CD4-positive, alpha-beta T cell treated with Interleukin-1 beta for 1 hour (primary cell): ENCODE measurements at places on chromosomes 12 and 14.

DNA sequence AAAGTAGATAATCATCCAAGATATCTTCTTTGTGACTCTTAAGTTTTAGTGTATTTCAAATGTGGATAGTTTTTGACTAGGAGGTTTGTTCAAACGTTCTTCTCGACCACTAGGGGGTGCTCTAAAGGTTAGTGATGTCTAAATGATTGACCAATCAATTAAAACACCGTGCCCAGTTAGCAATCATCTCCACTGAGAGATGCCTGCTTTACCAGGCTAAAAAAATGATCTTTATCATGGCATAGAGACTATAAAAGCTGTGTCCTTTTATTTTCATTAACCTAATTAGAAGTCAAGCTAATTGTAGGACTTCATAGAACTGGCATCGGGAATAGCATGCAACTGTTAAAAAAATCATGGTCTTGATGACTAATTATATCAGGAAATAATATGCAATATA is 153.9 kb downstream of the PRKCH start:
- DNase-seq, result no peak

DNA sequence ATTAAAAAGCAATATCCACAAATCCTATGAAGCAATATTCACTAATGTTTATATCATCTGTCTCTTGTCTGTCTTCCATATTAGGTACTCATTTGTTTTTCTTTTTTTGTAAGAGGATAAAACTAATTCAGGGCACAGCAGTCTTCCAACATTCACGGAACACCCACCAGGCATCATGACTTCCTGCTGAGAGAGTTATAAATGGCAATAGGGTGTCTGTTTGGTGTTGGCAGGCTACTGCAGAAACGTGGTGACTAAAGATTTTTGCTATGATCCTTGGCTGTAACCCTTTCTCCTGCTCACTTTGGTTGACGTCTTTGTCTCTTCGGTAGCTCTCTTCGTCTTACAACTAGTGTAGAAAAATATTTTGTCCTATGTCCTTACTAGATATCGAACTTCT is 860.6 kb upstream of the MGAT4C start:
- no peak for DNase-seq

- no peak for DNase-seq
These were observed 34.2 kb downstream of the NGB start for GRCh38 chr14:77236814-77237213.

DNA sequence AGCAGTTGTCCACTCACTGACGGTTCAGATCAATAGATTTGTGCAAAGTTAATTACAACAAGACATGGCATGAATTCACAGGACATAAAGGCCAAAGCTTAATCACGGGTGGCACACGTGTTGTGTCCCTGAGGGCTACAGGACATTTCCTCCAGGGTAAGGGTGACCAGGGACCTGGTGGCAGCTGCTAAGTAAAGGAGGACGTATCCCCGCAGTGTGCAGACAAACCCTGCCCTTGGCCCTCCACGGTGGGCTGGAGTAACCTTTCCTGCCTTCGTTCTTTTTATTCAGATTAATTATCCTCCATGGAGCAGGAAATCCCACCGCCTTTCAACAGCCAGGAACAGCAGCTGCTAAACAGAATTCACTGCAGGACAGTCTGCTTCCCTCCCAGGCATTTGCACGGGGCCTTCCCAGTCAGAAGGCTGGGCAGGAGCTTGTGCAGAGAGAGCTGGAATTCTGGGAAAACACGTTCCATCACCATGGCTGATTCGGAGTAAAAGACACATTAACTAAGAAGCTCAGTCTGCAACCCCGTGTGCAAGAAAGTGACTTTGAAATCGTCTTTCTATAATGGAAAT is 289.9 kb upstream of the SFSWAP start:
- DNase-seq, result no peak

GRCh38 chr12:41120211-41120610 is 67.9 kb upstream of the PDZRN4 start:
- no peak for DNase-seq

DNA sequence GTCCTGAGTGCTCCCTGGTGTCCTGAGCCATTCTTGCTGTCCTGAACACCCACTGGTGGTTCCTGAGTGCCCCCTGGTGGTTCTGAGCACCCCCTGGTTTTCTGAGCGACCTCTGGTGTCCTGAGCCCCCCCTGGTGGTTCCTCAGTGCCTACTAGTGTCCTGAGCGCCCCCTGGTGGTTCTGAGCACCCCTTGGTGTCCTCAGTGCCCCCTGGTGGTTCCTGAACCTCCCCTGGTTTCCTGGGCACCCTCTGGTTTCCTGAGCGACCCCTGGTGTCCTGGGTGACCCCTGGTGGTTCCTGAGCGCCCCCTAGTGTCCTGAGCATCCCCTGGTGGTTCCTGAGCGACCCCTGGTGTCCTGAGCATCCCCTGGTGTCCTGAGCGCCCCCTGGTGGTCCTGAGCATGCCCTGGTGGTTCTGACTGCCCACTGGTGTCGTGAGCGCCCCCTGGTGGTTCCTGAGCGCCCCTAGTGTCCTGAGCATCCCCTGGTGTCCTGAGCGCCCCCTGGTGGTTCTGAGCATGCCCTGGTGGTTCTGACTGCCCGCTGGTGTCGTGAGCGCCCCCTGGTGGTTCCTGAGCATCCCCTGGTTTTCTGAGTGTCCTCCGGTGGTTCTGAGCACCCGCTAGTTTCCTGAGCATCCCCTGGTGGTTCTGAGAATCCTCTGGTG is 473.1 kb downstream of the TMEM121 start:
- DNase-seq, result peak; percentile 83

- DNase-seq, result no peak
These were observed 34.2 kb downstream of the CKAP4 start for GRCh38 chr12:106213662-106214061.
